Fibroblast of villous mesenchyme (primary cell): ENCODE measurements at places on chromosomes 3 and 15.

DNA sequence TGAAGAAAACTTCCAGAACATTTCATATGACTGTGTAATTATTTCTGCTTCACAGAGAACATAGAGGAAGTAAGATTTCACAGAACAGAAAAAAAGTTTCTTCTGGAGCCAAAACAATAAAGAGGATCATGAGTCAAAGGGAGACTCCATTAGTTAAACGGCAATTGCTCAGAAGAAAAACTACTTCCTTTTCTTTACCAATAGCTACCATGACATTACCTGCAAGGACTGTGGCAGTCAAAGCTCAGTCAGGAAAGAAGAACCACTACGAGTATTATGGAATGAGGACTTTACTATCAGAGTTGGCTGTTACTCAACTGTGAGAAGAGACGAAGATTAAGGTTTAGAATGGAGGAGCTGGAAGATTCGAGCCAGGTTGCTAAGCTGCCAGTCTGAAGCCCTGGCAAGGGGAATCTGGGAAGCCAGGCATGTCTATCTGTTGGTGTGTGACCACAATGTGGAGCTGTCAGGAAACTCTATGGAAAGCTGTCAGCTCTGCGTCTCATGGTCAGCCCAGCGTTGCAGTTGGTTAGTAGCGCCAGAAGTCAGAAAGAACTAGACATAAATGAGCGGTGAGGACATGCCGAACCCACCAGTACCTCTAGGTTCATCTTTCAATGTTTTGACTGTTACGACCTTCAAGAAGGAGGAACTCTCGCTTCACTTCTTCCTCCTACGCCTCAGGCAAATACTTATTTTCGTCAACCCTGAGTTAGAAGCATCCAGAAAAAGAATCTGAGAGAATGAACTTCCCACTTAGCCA is 604.3 kb downstream of the FGF12 start:
- DNase-seq = no peak

DNA sequence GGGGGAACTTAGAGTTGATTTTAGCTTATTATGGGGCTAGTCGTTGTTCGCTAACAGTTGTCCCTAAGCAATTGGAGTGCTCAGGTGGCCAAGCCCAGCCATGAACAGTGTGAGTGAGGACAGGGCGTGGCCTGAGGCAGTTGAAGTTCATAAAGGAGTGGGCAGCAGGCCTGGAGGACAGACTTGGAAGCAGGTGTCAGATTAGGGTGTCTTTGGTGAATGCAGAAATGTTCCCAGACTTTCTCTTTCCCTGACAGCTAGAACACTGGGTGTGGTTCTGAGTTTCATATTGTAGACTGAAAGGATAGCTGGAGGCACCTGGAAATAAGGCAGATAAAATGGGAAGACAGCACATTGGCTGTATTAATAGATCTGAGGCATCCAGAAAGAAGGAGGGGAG is 59.8 kb upstream of the FGD5 start:
- DNase-seq = no peak

DNA sequence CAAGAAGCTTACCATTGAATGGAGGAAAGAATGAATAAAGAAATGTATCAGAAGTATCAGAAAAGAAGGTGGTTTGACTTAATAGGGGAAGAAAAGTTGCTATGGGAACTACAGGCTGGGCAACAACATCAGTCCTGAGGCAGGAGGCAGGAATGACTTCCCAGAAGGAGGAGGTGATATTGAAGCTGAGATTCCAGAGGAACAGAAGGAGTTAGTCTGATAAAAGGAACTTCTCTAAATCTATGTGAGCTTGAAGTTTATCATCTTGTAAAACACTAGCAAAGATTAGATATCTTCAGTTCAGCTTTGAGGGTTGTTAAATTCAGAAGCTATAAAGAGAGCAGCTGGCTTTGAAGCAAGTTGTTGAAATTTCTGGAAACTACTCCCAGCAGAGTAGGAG is 213.3 kb upstream of the THRB start:
- DNase-seq = no peak

DNA sequence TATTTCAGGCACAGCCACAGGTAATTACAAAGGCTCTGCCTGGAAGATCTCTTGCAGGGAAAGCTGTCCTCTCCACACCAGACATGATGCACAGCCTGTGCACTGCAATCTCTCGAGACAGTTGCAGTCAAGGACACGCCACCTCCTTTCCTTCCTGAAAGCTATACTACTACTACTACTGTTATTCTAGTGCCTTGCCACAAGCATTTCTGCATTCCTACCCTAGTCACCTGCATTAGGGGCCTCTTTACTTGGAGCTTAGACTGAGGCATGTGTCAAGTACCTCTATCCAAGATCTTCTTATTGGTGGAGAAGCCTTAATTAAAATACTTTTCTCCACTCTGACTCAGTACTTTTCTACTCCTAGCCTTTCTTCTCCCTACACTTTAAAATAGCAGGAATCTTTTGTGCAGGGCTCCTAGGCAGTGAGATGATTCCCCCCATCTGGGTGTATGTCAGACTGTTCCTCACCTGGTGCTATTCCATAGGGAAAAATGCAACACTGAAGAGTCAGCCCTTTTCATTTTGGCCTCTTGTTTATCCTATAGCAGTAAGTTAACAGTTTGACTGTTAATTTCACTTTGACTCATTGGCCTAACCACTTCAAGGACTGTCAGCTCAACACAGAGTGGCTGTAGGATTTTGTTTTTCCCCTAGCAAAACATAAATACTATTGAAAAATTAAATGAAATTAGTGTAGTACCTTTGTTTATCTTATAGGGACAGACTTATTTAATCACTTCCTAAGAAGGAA is 78.9 kb downstream of the ESYT3 start:
- no peak for DNase-seq

GRCh38 chr3:112012205-112012992 is 13.7 kb downstream of the TAGLN3 start:
- DNase-seq = peak; percentile 14

DNA sequence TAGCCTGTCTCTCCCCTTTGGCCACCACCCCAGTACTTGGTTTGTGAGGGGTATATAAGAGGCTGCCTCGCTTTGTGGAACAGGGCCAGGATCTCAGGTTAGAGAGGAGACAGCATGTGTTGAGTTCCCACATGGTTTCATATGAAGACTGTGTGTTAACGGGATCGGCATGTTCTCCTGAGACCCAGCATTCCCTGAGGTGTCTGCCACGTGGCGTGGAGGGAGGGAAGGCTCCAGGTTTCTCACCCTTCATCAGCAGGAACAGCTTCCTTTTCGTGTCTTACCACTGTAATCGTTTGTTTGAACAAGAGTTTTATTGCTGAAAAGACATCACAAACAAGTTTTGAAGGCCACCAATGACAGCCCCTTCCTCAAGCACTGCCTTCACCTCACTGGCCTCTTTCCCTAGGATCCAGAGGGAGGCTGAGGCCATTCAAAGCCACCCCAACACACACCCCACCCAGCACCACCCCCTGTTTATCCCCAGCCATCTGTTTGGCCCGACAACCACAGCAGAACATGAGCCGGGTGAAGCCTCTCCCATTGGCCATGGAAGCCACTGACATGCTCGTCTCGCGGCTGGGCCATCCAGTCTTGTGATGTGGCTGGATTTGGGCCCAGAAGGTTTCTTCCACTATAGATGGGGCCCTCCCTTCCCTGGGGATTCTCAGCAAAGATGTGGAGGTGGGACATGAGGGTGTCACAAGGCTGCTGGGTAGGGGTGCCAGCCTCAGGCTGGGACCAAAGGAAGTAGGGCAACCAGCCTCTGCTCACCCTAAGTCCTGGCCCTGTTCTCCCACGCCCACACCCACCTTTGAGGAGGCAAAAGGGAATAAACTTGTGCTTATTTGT is 10.0 kb downstream of the BHLHE40 start:
- peak; percentile 85 for DNase-seq

DNA sequence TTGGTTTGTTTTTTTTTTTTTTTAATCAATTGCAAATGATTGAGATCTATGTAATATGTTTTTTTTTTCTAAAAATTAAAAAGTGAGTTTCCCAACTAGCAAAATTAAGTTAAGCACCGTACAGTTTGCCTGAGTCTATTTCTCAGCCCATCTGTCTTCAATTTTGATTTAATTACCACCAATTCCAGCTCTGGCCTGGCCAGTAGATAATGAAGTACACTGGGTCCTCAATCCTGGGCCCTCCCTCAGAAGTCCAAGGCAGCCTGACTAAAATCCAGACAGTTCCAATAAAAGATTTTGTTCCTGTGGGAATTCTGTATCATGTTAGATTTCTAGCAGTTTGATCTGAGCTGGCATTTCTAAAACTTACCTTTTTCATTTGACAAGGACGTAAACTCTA is 887.2 kb downstream of the NAALADL2 start:
- DNase-seq = no peak

GRCh38 chr3:23686519-23686918 is 119.2 kb upstream of the UBE2E1 start:
- no peak for DNase-seq

DNA sequence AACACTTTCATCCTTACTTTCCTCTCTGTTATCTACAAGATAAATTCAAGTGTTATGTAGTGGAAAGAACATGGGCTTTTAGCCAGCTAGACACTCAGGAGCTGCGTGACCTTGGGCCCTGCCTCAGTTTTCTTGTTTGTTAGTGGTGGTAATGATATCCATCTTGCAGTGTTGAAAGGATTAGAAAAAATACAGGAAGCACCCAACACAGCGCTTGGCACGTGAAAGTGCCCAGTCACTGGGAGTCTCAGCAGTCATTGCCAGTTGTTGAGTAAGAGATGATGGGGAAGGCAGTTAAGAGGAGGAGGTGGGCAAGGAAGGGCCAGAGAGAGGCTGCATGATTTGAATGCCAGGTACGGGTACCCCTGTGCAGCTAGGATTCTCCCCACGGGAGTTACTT is 5.3 kb downstream of the PDIA5 start:
- no peak for DNase-seq

DNA sequence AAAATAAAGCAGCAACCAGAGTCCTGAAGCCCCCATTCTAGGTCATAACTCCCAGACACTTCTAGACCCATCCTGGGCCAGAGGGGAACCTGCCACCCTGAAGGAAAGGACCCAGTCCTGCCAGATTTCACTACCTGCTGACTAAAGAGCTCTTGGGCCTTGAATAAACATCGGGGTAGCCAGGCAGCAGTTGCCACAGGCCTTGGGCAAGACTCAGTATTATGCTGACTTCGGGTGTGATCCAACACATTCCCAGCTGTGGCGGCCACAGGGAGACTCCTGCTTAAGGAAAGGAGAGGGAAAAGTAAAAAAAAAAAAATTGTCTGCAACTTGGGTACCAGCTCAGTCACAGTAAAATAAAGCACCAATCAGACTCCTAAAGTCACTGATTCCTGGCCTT is 23.8 kb downstream of the NEDD4 start:
- DNase-seq = peak; percentile 39

DNA sequence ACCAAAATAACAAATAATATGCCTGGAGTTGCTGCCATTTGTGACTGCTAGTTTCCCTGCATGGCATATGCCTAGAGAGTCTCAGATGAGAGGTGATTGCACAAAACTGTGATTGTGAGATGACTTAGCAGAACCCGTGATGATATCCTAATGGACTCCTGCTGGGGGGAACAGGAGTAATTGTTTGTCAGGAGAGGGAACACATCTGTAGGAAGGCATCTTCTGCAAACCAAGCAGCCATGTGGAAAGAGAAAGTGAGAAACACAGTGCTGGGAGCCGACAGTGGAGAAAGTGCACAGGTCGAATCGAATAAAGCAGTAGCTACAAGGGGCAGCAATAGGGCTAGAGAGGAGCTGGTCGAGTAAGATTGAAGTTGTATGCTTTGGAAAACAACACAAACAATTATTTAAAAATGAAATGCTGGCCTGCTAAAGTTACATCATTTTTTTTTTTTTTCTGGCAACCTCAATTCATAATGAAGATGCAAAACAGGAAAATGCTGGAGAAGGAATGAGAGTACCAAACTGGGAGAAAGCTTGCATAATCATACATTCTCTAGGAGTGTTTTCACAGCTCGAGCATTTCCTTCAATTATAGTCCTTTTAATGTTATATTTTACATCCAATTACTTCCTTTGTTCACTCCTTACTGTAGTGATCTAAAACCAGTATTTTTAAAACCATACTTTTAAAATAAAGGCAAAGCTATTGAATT is 494.2 kb upstream of the AGTR1 start:
- no peak for DNase-seq

GRCh38 chr3:39146611-39147591 is 6.5 kb downstream of the CSRNP1 start:
- peak; percentile 96 for DNase-seq

DNA sequence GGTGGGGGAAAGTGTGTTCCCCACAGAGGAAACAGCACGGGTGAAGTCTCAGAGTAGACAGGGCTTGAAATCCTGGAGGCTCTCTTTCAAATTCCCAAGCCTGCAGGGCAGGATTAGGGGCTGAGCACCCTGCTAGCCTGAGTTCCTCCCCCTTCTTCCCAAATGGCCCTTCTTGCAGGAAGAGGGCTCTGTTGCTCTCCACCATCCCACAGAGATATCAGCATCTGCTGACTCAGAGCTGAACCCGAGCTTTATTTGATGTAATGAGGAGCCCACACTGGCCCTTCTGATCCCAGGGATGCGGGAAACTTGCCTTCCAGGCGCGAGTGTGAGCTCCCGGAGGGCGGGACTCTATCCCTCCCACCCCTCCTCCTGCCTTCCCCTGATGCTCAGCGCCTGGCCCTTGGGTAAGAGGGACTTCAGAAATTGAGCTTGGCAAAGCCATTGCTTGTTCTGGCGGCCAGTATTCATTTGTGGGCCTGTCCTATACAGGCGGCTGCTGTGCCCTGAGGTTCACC is 1.4 kb upstream of the STRA6 start:
- peak; percentile 95 for DNase-seq

GRCh38 chr3:151584566-151584965 is 123.7 kb upstream of the IGSF10 start:
- no peak for DNase-seq

DNA sequence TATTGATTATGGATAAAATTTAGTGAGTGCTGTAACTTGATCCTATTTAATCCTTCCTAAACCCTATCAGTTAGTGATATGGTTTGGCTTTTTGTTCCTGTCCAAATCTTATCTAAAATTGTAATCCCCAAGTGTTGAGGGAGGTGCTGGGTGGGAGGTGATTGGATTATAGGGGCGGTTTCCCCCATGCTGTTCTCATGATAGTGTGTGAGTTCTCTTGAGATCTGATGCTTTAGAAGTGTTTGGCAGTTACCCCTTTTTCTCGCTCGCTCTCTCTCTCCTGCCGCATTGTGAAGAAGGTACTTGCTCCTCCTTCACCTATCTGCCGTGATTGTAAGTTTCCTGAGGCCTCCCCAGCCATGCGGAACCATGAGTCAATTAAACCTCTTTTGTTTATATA is 134.0 kb upstream of the SUCLG2 start:
- no peak for DNase-seq

DNA sequence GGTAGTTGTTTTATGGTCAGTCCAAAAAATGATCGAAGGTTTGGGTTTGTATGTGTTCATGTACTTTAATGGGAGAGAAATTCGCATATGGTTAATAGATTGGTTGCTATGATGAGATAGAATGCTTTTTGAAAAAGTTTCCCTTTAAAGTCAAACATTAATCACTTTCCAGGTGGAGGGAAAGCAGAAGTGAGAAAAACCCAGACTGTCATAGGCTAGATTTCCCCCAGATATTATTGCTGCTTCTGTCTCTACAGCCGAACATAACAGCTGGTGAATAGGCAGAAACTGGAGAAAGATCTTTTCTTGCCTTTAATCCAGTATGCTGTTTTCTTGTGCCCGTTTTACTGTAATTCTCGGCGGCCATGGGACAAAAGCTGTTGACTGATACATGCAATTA is 287.6 kb downstream of the SOX2 start:
- DNase-seq = no peak

- DNase-seq = no peak
Measured at GRCh38 chr15:74773329-74773728, 8.6 kb upstream of the CSK start.
